ENCODE measurements at places on chromosomes 16 and 17. TPM values are rescaled to one million over a fixed set of nuclear protein-coding genes. Genes with fewer than 3 reads are reported as not detected.
A peak's percentile ranks its signal among the peaks of the same experiment; 100 is the strongest.

DNA sequence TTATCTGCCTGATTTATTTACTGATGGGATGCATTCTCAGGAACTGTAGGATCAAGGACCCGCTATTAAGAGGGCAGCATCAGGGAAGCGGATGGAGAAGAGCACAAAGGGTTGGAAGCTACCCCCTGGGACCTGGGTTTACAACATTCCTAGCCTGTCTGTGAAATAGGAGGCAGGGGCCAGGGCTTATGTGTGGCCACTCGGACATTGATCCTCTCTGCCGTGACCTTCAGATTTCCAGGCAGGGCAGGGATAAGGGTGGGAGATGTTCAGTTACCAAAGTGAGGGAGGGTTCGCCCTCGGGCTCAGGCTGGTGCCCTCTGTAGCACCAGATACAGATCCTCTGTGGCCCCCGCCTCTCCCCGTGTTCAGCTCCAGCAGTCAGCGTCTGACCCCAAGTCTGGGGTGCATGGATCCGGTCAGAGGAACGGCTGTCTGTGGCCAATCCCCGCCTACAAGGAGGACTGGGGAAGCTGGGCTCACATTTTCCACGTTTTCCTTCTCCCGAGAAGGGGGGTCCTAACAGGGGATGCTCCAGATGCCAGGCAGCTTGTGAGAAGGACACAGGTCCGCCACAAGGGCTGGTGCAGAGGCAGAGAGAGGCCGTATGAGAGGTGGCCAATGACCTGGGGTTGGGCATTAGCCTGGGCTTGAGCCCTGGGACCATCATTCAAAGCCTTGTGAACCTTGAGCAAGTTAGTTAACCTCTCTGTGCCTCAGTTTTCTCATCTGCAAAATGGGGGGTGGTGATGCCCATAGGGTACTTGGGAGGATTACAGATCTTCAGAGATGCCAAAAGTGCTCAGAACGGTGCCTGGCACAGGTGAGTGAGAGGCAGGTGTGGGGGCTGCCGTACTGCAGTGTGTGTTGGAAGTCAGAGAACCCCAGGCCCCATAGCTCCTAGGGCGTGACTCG lies 48.3 kb downstream of the ATP2C2 start:
- DNase-seq, result no peak

DNA sequence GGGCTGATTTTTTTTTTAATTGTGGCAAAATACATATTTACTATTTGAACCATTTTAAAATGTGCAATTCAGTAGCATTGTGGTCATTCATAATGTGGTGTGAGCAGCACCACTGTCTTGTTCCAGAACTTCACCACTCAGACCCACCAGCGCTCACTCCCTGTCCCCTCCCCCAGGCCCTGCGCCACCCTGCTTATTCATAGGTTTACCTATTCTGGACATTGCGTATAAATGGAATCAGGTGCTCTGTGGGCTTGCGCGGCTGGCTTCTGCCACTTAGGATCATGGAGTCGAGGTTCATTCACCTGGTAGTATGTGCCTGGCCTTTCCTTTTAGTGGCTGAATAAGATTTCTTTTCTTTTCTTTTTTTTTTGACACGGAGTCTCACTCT lies 59.4 kb downstream of the NT5M start:
- no peak for DNase-seq

DNA sequence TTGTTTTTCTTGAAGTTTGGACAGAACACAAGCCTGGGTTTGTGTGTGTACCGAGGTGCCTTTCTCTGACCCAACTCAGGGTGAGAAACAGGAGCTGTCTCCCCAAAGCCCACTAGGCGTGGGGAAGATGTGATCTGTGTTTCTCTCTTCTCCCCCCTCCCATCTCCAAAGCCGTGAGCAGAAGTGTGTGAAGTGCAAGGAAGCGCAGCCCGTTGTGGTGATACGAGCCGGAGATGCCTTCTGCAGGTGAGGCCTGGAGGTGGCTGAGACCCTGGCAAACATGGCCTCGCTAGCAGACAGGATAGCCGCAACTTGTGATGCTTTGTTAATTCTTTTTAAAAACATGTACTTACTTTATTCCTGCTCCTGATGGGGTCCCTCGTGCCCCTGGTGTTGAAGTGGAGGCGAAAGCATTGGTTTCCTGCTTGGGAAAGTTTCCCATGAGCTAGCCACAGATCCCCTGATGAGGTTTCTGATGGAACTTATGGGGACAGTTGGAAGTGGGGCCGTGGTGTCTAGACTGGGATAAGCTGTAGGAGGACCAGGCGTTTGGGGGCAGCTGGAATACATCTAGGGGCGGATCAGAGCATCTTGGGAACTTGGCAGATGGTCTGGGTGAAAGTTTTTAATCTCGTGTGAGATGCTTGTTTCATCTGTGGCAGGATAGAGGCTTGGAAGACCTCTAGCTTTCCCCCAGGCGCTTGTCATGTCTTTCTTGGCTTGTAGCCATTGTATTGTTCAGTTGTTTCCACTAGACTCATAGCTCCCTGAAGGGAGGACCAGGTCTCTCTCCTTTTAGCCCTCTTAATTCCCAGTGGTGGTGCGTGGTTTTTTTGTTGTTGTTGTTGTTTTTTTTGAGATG lies 893 bp downstream of the CTU2 start:
- DNase-seq, result no peak

- DNase-seq, result no peak
Measured at GRCh38 chr17:72903522-72903921, 189.0 kb downstream of the SLC39A11 start.

- no peak for DNase-seq
Measured at GRCh38 chr16:8730335-8730915, 56.0 kb downstream of the ABAT start.

DNA sequence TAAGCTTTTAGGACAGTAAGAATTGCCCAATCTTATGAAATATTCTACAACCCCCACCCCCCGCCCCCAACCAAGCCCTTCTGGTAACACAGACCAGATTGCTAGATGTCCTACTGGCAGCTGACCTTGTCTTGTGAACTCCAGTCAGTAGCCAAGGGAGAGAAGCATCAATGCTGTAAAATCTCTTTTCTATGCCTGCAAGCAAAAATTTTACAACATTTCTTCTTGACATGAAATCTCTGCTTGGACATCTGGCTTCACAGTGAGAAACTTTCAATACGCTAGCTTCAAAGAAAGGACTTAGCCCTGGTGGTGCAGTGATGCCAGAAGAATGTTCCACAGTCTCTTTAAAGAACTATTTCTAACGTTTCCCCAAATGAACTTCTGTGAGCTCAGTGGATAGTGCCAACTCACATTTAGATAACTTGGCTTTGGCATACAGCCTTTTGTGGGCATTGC lies 169.3 kb upstream of the AXIN2 start:
- DNase-seq, result no peak

GRCh38 chr17:42394838-42395237 lies 6.6 kb upstream of the STAT3 start:
- DNase-seq, result no peak

- no peak for DNase-seq
Measured at GRCh38 chr16:57159447-57159846, 26.4 kb downstream of the PSME3IP1 start.

DNA sequence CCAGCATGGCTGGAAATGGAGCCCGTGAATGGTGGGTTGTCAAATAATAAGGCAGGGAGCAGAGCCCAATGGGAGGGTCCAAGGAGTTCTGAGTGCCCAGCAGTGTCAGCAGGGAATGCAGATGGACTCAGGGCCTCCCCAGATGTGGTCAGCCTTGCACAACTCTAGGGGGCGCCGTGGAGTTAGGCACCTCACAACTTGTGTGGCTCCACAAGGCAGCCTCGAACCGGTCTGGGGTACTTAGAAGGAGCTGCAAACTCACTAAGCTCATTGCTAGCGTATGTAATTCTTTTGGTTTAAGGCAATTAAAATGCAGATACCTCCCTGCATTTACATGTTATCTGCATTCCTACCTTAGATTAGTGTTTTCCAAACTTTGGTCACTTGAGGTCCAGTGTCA lies 18.1 kb downstream of the IRF8 start:
- no peak for DNase-seq

GRCh38 chr17:77297693-77298666 lies 157.2 kb downstream of the SEC14L1 start:
- DNase-seq, result no peak

GRCh38 chr16:85582229-85582991 lies 30.7 kb upstream of the GSE1 start:
- DNase-seq, result peak; percentile 83

- no peak for DNase-seq
Measured at GRCh38 chr17:34377078-34377823, 14.2 kb upstream of the CCL1 start.

DNA sequence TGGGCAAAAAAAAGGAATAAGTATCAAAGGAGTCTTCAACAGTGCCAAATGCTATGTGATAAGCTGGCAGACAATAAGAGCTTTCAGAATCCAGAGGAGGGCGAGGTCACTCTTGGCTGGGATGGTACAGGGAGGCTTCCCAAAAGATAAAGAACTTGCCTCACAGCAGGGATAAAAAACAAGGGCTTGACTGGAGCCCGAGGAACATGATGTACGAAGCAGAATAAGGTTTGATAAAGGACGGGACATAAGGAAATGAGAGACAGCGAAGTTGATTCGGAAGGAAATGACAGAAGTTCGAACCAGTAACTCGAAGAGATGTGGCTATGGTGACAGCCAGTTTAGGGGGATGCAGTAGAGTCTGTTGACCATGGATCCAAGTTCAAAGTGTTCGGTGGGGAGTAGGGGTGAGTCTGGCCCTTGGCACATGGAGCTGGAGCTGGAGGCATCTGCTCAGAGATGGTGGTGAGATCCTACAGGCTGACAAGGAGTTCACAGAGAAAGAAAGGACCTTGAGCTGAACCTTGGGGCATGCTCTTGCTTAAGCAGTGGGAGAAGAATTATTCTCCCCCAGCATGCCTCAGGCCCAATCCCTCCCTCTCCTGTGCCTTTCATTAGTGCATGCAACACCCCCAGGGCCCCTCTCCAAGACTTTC lies 137.6 kb upstream of the RCVRN start:
- DNase-seq, result peak; percentile 61

DNA sequence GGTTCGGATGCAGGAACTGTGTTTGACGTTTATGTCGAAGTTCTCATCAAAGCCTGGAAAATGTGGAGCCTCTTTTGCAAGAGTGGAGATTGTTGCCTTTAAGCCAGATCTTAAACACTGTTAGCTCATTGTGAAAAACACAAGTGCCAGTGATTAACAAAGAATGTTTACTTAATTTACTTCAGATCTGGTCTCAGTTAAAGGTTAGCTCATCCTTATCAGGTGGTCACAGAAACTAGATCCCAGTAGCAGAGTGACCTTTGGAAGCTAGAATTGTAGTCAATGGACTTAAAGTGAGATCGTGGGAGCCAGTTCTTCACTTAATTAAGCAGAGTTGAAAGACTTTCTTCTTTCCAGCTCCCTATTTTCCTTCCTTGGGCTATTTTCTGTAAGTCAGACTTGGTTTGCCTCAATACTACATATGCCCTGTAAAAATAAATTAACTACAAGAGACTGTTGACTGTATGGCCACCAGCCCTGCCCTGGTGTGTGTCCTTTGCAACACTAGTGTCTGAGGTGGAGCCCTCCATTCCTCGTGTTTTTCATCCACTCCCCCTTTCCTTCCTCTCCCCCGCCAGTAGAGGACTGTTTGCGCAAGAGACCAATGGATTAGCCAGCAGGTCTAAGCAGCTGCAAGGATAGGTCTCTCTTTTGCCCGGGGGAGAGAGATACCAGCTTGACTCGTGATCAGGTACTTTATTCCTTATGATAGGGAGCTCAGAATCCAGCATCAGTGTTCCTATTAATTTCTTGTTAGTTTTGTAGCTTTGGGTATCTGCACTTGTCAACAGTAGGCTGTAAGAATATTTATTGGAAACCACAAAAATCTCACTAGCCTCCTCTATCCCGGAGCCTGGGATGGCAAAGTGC lies 20.2 kb downstream of the FBXO39 start:
- DNase-seq, result no peak

DNA sequence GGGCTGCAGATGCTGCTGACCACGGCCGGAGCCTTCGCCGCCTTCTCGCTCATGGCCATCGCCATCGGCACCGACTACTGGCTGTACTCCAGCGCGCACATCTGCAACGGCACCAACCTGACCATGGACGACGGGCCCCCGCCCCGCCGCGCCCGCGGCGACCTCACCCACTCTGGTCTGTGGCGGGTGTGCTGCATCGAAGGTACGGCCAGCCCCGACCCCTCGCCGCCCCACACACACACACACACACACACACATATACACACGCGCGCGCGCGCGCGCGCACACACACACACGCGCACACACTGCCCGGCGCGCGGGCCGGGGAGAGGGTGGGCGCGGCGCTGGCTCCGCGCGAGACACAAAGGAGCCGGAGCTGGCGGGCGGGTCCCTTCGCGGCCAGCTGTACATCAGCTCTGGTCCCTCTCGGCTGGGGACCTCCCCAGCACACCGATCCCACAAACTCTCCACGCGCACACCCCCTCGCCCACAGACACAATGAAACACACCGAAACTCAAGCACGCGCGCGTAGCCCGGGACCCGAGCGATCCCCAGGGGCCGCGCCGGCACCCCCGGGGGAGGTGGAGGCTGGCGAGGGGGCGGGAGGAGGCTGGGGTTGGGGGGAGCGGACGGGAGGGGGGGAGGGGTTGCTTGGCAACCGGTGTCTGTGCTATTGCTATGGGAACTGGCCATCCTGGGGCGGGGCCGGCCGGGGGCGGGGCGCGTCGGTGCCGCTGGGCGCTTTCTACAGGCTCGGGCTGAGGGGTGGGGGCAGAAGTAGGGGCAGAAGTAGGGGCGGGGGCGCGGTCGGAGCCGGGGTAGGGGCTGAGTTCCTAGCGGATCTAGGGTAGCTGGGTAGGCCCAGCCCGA lies 658 bp downstream of the CACNG4 start:
- no peak for DNase-seq

- DNase-seq, result no peak
Measured at GRCh38 chr16:81899601-81900000, 111.7 kb downstream of the SDR42E1 start.

DNA sequence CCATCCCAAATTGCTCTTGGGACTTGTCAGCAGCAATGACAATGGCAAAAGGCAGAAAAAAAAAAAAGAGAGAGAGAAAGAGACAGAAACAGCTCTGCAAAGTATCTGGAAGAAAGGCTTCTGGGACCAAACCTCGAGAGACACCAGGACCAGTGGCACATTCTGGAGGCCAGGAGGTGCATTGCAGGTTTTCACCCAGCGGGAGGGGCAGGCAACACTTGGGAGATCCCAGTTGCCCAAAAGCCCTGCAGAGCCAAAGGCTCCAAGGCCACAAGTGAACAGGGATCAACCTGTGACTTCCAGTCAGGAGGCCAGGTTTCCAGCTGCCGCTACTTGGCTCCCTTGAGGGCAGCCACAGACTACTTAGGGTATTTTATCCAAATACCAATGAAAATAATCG lies 110.8 kb upstream of the CDH5 start:
- DNase-seq, result no peak

The PSMC3IP gene
- total RNA-seq, result 3.3 TPM

The KRT31 gene
- not detected for total RNA-seq

The KRTAP2-1 gene
- total RNA-seq, result not detected

The DGKE gene
- 15.0 TPM for total RNA-seq

The ELMO3 gene
- 3.3 TPM for total RNA-seq

The BICDL2 gene
- total RNA-seq, result 0.89 TPM

The SLC52A1 gene
- not detected for total RNA-seq

The CYGB gene
- 6.1 TPM for total RNA-seq

The XAF1 gene
- 87.1 TPM for total RNA-seq

The USP43 gene
- total RNA-seq, result 0.75 TPM

Measured in ovary (tissue), 10 donors.